IPS DF 6.9 (cell line): ENCODE measurements at places on chromosomes 5 and 9.

GRCh38 chr5:151496041-151496484 is 48.7 kb downstream of the SLC36A1 start:
- peak; percentile 39 for DNase-seq

- no peak for DNase-seq
Measured at GRCh38 chr5:82129723-82130285, 148.3 kb downstream of the RPS23 start.

- DNase-seq: no peak
Measured at GRCh38 chr9:25427898-25428297, 250.3 kb downstream of the TUSC1 start.

- DNase-seq: peak; percentile 33
Measured at GRCh38 chr5:58849921-58850667, 267.2 kb downstream of the RAB3C start.

GRCh38 chr5:14581891-14582796 is 552 bp downstream of the OTULINL start:
- DNase-seq: peak; percentile 11

GRCh38 chr9:97726716-97727115 is 29.6 kb upstream of the XPA start:
- no peak for DNase-seq

GRCh38 chr9:91048749-91049148 is 247.1 kb downstream of the SYK start:
- no peak for DNase-seq

- DNase-seq: peak; percentile 80
Measured at GRCh38 chr5:58460732-58461286, 923 bp upstream of the PLK2 start.

- no peak for DNase-seq
Measured at GRCh38 chr9:79570448-79571308, 1.1 kb upstream of the TLE4 start.

- no peak for DNase-seq
Measured at GRCh38 chr9:94905606-94906005, 179.1 kb downstream of the AOPEP start.

GRCh38 chr9:1536522-1537170 is 478.5 kb upstream of the SMARCA2 start:
- DNase-seq: no peak

- no peak for DNase-seq
Measured at GRCh38 chr9:82129708-82130107, 141.1 kb downstream of the SPATA31D1 start.

- DNase-seq: no peak
Measured at GRCh38 chr5:147445090-147445489, 64.8 kb downstream of the DPYSL3 start.

DNA sequence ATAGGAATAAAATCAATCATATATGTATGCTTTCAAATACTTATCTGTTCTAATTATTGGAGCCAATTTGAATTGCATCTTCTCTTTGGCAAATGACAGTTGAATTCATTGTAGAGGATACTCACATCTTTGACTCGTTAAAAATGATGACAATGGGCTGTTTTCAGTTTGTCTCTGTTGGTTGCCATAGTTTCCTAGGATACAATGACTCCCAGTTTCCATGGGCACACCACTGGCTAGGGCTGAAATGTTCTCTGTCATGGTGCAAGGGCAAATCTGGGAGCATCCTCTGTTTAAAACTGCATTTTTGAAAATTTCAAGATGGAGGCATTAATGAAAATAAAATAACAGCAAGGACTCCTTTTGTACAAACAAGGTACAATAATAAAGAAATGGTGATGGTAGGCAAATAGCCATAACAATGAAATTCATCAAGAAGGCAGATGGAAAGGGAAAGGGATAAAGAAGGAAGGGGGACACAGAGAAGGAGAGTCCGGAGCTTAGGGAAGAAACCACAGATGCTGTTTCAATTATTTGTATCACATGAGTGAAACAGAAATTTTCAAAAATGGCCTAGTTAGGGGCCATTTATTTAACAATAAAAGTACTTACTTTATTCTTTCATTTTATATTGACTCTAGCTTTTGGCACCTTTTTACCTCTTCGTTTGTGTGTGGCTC is 378.8 kb upstream of the SEMA6A start:
- no peak for DNase-seq

GRCh38 chr5:158023266-158023665 is 164.3 kb upstream of the CLINT1 start:
- DNase-seq: no peak

GRCh38 chr9:107090218-107090617 is 192.9 kb upstream of the RAD23B start:
- no peak for DNase-seq

DNA sequence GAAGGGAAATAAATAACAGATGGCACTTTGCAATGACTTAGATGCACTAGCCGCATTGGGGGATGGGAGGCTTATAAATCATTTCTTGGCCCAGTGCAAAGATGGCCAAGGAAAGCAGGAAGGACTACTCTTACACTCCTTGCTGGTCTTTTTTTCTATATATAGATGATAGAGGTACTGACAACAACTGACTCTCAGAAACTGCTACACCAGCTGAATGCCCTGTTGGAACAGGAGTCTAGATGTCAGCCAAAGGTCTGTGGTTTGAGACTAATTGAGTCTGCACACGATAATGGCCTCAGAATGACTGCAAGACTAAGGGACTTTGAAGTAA is 1.7 kb downstream of the CCNG1 start:
- no peak for DNase-seq

- no peak for DNase-seq
Measured at GRCh38 chr5:148378670-148379069, 5.1 kb upstream of the FBXO38 start.

- no peak for DNase-seq
Measured at GRCh38 chr5:42514754-42515153, 91.5 kb downstream of the GHR start.

GRCh38 chr9:68540712-68541535 is at the start of gene TMEM252:
Gene TMEM252, minus strand, starts transcription at chr9:68540883. Its CDS starts 69 bp downstream, at chr9:68540814.
- DNase-seq: no peak

DNA sequence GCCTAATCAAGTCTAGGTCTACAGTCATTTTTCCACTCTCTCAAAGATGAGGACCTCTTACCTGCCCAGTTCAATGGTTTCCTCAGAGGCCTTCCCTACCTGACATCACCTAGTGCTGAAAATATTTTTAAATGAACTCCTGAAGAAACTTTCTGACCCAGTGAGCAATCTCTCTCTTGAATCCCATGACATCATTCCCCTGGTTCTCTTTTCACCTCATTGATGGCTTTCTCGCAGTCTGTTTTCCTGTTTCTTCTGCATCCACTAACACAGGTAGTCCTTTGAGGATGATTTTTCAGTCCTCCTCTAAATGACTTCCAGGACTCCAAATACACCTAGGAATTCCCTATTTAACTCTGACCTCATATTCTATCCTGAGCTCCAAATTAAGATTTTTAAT is 40.3 kb downstream of the SCAI start:
- DNase-seq: no peak

DNA sequence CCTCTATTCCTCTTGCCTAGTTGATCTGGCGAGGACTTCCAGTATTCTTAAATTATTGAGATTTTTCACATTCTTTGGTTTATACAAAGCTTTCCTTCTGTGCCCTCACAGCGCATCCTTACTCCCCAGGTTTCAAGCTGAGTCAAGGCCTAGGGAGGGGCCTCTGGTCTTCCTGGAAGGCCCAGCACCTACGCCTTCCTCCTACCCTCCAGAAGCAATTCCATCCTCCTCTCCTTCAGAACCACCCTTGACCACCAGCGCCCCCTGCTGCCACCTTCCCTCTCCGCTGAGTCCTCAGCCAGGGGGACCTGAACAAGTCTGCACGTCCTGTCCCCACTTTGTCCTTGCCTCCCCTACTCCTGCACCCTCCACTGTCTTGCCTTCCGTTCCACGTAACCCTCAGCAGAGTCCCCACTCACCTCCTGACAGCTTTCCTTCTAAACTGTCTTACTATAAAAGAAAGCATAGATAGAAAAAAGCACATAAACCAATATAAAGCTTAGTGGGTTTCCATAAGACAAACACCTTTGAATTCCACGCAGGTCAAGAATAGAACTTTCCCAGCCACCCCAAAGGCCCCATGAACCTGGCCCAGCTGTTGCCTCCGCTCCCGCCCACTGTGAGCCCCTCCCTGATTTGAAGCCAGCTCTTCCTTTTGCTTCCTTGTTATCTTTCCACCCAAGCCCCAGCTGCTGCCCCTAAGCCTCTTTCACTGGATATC is 63.0 kb upstream of the CTSL start:
- peak; percentile 76 for DNase-seq

DNA sequence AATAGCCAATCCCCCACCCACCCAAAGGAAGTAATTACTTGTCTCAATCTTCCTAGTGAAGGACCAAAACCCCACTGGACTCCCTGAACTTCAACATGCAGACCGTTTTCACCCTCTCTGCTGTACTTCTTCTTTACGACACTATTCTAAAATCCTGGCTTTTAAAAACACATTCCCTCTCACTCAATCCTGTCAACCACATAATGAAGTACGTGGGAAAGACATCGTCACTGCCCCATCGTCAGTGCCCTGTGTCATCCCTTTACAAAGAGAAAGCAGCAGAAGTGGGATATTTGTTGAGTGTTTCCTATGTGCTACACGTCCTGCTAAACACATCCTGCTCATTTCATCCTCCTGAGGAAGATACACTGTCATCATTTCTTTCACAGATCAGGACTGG is 54.2 kb downstream of the MAPKAP1 start:
- no peak for DNase-seq

GRCh38 chr5:158648631-158649030 is 451.1 kb downstream of the EBF1 start:
- DNase-seq: no peak

- DNase-seq: no peak
Measured at GRCh38 chr9:98506422-98507054, 202.2 kb downstream of the GABBR2 start.

DNA sequence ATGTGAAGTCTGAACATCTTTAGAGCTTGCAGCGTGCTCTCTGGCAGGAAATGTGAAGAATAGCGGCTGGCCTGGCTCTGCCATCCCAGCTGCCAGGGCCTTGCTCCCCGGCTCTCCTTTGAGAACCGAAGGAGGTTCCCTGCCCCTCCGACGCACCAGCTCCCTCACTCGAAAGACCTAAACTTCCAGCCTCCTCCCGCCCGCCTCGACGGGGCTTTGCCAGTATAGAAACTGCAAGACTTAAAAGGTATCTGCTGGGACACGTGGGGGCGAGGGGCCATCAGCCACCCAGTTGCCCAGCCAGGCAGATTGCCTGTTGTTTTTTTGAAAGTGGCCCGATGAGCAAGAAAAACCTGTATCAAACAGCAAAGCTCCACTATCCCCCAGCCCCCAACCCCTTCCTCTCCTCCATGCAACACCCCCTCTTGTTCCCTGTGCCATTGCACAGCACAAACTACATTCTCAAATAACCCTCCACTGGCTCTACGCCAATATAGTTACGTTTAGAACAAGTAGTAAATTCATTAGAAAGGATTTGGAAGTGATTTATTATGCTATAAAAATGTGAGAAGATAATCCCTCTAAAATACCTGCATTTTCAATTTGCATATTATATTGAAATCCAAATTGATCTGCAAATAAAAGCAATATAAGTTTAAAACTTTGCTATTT is 331.9 kb downstream of the MED10 start:
- no peak for DNase-seq

- no peak for DNase-seq
Measured at GRCh38 chr5:145118611-145119010, 716.5 kb downstream of the PRELID2 start.

DNA sequence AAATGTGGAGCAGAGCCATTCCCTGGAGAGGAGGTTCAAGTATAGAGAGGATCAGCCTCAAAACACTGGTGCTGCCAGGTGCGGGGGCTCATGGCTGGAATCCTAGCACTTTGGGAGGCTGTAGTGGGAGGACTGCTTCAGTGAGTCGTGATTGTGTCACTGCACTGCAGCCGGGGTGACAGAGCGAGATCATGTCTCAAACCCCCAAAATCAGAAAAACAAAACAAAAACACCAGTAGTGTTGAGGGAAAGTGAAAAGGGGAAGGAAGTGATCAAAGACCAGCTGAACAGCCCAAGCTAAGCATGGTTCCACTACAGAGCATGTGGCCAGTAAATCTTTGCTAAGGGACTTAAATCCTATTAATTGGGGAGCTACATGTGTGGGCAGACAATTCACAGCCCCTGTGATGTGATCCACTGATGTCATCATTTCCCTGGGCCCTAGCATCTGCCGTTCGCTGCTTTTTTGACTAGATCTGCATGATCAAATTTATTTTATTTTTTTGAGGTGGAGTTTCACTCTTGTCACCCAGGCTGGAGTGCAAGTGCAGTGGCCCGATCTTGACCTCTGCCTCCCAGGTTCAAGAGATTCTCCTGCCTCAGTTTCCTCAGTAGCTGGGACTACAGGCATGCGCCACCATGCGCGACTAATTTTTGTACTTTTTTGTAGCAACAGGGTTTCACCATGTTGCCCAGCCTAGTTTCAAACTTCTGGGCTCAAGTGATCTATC is 2.7 kb upstream of the PCBD2 start:
- no peak for DNase-seq

- no peak for DNase-seq
Measured at GRCh38 chr5:134877159-134877558, 3.0 kb downstream of the TXNDC15 start.

DNA sequence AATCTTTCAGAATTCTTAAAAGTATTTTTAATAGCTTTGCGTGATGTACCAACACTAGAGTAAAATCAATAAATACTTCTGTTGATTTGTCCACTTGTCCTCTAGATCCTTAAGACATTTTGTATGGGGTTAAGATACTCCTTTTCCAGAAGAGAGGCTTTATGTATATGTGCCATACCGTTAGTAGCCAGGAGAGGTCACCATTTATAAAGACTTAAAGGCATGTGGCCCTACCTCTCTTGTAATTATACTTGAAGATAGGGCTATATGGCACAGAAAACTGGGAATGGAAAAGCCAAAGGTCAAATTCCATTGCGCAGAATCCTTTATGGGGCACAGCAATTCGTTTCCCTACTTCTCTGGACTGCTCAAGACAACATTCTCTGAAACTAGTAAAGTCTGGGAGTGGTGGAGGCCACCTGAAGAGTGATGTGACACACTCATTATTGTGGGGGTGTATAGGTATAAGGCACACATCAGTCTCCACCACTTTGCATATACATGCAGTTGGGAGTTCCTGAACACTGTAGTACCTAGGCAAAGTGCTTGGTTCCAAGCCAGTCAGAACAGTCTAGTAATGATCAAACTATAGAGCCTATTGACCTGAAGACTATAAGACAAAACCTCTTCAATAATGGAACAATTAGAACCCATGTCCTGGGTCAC is 140.1 kb upstream of the FBXL17 start:
- peak; percentile 52 for DNase-seq

DNA sequence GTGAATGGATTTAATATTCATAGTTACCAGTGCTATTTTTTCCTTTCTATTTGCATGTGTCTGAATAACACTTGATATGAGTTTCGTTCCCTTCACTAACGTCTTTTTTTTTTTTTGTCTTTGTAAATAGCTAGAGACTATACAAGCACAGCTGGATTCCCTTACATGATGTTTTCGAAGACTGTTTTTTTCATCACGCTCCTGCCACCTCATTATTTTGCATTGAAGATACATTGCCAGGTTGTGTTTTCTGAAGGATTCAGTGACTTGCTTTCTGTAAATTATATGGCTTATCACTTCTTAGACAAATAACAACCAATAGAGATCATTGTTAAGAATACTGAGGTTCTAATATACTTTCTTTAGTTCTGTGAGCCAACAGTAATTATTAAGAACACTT is 207.5 kb downstream of the COMMD10 start:
- no peak for DNase-seq
